Activated CD4-positive, alpha-beta T cell treated with anti-CD3 and anti-CD28 coated beads for 36 hours (primary cell): ENCODE measurements at places on chromosomes 16 and 17. TPM values are rescaled to one million over a fixed set of nuclear protein-coding genes. Genes with fewer than 3 reads are reported as not detected.
A peak's percentile ranks its signal among the peaks of the same experiment; 100 is the strongest.

DNA sequence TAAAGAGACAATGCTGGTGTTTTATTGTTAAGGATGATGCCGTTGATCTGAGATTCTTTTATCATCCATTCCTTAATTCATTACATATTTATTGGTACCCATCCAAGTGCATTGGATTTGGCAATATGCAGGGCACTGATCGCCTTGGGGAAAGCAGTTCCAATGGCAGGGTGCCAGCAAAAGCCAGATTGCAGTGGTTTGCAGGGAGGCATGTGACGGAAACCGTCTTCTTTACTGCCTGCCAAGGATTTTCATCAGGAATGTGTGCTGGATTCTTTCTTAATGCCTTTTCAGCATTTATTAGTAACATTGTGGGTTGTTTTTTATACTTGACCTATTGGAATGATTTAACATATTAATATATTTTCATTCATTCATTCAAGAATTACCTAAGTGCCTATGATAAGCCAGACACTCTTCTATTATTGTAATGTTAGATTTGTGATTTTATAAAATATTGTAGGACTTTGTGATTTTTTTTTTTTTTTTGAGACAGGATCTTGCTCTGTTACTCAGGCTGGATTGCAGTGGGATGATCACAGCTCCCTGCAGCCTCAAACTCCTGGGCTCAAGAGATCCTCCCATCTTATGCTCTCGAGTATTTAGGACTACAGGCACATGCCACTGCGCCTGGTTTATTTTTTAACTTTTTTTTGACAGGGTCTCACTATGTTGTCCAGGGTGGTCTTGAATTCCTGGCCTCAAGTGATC, 93.4 kb upstream of the TNRC6A start:
- no peaks in the 10 kb centered on the region for H3K4me1 ChIP-seq
- H3K27ac ChIP-seq, result no peak overlapping the region
- no peaks in the 10 kb centered on the region for H3K36me3 ChIP-seq
- no peak overlapping the region for H3K4me3 ChIP-seq
- no peak for DNase-seq
- H3K27me3 ChIP-seq, result peaks cover 12% of the 10 kb centered on the region

GRCh38 chr16:88472069-88472468, 19.0 kb downstream of the ZFPM1 start:
- H3K36me3 ChIP-seq, result no peaks in the 10 kb centered on the region
- no peak overlapping the region for H3K4me3 ChIP-seq
- DNase-seq, result no peak
- H3K27ac ChIP-seq, result no peak overlapping the region
- H3K27me3 ChIP-seq, result no peaks in the 10 kb centered on the region

DNA sequence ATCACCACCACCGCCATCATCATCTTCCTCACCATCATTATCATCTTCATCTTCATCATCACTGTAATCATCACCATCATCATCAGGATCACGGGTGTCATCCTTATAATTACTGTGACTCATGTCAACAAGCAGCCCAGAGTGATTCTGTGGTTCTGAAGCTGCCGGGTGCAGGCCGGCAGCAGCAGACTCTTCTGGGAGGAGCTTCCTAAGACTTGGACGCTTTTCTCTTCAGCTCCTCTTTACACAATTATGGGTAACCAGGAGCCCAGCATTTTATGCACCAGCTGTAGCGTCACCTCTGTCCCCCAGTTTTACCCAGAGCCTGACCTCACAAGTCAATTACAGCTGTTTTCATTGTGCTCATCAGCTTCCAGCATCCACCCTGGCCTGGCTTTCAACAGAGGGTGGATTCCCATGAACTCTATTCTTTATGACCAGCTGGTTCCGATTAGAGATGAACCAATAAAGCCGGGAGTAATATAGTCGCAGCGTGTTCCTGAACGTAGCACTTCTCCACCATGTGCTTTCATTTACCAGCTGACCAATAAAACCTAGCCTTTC, 275.8 kb downstream of the FOXL1 start:
- no peaks in the 10 kb centered on the region for H3K36me3 ChIP-seq
- DNase-seq, result no peak
- no peak overlapping the region for H3K4me3 ChIP-seq
- H3K27ac ChIP-seq, result no peak overlapping the region
- H3K27me3 ChIP-seq, result peaks cover 4% of the 10 kb centered on the region

DNA sequence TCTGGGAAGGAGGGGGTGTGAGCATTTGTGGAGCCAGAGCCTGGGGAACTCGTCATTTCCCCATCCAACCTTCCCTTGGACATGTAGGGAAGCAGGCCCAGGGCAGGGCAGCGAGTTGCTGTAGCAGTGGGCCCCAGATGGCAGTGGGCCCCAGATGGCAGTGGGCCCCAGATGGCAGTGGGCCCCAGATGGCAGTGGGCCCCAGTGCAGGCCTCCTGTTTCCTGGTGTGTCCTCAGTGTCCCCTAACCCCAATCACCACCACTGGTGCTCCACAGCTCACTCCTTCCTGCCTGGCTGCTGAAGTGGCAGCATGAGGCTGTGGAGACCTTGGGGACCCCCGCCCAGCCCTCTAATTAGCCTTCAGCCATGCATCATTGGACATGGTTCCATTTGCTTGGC, 4.5 kb downstream of the KCNJ12 start:
- peaks cover 10% of the 10 kb centered on the region for H3K27me3 ChIP-seq
- peaks cover 7% of the 10 kb centered on the region for H3K4me1 ChIP-seq
- no peak overlapping the region for H3K4me3 ChIP-seq
- no peak overlapping the region for H3K27ac ChIP-seq
- no peak for DNase-seq

- no peak overlapping the region for H3K4me3 ChIP-seq
- H3K27me3 ChIP-seq, result no peaks in the 10 kb centered on the region
- H3K27ac ChIP-seq, result no peak overlapping the region
- peaks cover 30% of the 10 kb centered on the region for H3K36me3 ChIP-seq
These were observed 75.5 kb downstream of the AATF start for GRCh38 chr17:37024181-37024637.

DNA sequence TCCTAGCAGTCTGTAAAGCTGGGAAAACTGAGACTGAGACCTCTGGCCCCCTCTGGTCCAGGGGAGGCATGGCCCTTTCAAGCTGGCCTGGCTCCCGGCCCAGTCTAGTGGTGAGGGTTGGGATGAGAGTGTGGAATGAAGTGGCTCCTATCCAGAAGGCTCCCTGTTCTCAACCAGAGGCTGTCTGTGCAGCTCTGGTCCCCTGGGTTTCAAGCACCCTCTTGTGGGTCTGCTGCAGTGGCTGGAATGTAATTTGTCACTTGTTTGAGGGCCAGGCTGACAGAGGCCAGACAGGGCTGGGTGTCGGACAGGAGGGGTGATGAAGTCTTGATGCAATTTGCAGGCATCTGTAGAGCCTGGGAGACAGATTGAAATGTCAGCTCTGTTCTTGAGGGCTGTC, 22.1 kb upstream of the PHF12 start:
- H3K27me3 ChIP-seq, result no peaks in the 10 kb centered on the region
- DNase-seq, result no peak
- no peaks in the 10 kb centered on the region for H3K36me3 ChIP-seq
- no peak overlapping the region for H3K4me3 ChIP-seq
- no peaks in the 10 kb centered on the region for H3K4me1 ChIP-seq

- no peak overlapping the region for H3K4me3 ChIP-seq
- H3K27me3 ChIP-seq, result peaks cover 30% of the 10 kb centered on the region
- H3K27ac ChIP-seq, result no peak overlapping the region
- no peaks in the 10 kb centered on the region for H3K36me3 ChIP-seq
- DNase-seq, result no peak
These were observed 654 bp upstream of the SCNN1B start for GRCh38 chr16:23301251-23302044.

DNA sequence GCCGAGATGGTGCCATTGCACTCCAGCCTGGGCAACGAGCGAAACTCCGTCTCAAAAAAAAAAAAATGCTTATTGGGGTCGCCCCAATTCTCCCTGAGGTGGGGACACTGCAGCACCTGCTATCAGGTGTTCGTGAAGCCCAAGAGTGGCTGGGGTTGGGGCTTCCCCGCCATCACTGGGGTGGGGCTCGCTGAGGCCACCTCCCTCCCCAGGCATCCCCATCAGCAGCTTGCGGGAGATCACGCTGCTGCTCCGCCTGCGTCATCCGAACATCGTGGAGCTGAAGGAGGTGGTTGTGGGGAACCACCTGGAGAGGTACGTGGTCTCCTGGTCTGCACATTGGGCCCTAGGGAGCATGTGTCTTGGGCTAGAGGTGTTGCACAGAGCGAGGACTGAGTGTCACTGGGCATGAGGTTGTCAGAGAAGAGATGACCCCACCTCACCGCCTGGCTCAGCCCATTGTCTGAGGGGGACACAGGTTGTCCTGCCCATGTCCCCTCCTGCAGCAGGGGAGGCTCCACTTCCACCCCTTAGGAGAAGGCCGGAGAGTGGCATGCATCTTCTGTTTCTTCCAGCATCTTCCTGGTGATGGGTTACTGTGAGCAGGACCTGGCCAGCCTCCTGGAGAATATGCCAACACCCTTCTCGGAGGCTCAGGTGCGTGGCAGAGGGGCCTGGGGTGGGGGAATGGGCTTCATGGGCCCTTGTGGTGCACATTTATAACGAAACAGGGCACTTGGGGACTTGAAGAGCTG, 4.9 kb downstream of the CDK10 start:
- peak; percentile 3 for DNase-seq
- no peak overlapping the region for H3K4me3 ChIP-seq
- no peak overlapping the region for H3K27ac ChIP-seq
- H3K4me1 ChIP-seq, result peaks cover 11% of the 10 kb centered on the region
- peaks cover 23% of the 10 kb centered on the region for H3K36me3 ChIP-seq

DNA sequence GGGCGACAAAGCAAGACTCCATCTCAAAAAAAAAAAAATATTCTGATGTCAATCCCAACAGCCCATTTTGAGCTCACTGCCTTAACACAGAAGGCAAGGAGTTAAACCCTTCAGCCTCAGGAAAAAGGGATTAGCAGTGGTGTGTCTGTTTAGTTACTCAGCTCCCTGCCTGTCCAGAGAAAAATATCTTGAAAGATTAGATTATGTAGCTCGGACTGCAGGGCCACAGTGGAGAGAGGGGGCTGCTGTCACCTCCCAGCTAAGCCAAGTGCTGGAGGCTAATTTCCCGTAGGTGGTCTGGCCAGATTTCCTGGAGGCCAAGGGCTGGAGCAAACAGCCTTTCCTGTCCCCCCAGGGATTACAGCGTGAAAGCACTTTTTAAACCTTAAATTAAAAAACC, 50.3 kb downstream of the C16orf95 start:
- H3K4me1 ChIP-seq, result no peaks in the 10 kb centered on the region
- H3K27me3 ChIP-seq, result no peaks in the 10 kb centered on the region
- no peak overlapping the region for H3K27ac ChIP-seq

DNA sequence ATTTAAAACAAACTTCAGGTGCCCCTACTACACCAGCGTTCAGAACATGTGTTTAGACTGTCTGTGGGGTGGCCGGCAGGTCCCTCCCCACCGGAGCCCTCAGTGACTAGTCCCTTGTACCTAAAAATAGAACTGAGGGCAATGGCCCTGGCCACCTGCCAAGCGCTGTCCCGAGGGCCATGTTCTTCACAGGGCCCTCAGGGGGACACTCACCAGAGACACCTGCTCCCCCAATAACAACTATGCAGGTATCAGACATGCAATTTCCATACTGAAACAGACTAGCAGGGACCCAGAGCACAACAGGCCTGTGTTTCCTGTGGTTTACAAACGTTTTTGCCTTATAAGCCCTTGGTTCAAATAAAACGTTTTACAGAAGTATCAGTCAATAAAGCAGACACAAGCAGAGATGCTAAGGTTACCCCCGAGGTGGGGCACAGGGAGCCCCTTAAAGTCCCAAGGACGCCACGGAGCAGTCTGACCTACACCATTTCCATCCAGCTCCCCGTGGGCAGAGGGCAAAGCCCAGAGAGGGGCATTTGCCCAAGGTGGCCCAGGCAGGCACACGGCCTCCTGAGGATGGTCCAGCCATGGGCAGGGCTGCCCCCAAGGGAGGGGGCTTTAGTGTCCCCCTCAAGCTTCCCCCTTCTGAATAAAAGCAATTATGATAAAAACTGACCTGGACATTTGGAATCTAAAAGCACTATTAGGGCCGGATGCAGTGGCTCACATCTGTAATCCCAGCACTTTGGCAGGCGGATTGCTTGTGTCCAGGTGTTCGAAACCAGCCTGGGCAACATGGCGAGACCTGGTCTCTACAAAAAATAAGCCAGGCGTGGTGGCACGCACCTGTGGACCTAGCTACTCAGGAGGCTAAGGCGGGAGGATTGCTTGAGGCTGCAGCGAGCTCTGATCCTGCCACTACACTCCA, 896 bp upstream of the MYLK3 start:
- no peak overlapping the region for H3K27ac ChIP-seq
- H3K4me1 ChIP-seq, result peaks cover 5% of the 10 kb centered on the region
- H3K27me3 ChIP-seq, result no peaks in the 10 kb centered on the region
- H3K4me3 ChIP-seq, result no peak overlapping the region
- DNase-seq, result no peak

DNA sequence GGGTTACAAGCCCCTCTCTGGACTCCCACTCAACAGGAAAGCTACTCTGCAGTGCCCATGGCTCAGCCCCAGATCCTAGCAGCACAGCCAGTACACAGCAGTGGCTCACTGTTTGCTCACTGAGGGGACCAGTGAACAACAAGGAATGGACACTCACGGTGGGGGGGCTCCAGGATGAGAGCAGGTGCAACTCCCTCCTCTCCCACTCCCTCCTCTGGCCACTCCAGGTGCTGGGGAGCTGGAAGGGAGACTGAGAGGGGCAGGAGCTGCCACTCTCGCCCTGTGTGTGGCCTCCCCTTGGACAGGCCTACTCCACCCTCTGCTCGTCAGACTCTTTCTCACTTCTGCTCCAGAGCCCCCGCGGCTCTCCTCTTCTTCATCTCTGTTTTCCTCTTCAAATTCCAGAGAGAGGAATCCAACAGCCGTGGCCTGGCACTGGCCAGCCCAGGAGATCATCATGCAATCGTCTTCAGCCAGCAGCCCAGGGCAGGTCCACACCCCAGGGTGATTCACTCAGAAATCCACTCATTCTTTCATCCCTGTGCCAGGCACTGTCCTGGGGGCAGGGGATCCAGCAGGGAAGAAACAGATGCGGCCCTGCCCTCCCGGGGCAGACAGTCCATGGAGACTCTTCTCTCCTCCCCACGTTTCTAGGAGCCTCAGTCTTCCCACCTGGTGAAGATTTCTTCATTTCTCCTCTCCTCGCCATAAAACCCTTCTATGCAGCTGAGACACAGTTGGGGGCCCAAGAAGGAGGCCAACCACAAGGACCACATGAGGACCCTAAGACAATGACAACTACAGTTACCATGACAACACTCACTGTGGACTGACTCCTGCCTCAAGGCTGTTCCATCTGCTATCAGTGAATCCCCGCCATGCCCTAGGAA, 30.7 kb downstream of the CFAP20 start:
- H3K27ac ChIP-seq, result no peak overlapping the region
- no peak for DNase-seq
- no peaks in the 10 kb centered on the region for H3K4me1 ChIP-seq

WIPI1 gene
- 17.6 TPM for total RNA-seq

CSH1 gene
- not detected for total RNA-seq

GNAO1 gene
- 1.5 TPM for total RNA-seq

SGF29 gene
- 23.6 TPM for total RNA-seq

SOX15 gene
- 0.16 TPM for total RNA-seq

DPEP2 gene
- 3.2 TPM for total RNA-seq

AANAT gene
- 0.16 TPM for total RNA-seq

GAS7 gene
- total RNA-seq, result 1.3 TPM

ZFHX3 gene
- total RNA-seq, result 0.27 TPM

KIF2B gene
- not detected for total RNA-seq

HBM gene
- total RNA-seq, result not detected
